ENCODE measurements at places on chromosomes 5 and 9.

- DNase-seq: no peak
Observed at GRCh38 chr9:1173211-1173610, 123.1 kb downstream of the DMRT2 start.

- no peak for DNase-seq
Observed at GRCh38 chr5:149320791-149321330, 24.4 kb upstream of the GRPEL2 start.

GRCh38 chr9:81456431-81457006 lies 232.8 kb downstream of the TLE1 start:
- no peak for DNase-seq

DNA sequence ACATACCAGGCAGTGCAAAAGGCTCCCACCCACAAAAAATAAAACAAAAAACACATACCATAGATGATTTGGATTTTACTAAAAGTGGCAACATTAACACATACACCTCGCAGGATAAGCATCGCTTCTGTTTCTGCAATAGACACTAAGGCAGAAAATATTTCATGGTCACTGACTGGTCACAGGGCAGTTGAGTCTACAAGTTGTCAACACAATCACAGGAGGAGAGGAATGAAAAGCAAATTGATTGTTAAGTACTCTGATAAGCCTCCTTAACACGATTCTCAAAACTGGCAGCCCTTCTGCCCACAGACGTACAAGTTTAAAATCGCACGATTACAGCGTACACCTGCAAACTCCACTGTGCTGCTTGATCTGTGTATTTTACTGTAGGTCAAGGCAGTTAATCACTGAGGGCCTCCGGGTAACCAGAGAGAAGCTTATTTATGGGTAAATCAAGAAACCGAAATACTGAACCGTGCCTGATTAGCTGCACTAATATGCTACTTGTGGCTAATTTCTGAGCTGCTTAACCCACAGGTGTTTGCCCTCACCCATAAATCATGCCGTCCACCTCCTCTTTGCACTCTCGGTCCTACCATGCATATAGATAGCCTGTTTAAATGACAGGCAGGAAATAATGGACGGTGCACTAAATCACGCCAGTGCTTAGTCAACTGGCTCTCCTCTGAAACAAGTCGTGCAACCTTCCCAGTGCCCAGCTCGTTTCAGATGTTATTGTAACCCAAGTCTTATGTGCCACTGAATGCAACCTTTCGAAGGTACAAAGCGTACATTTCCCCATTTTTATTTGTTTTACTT lies 659.4 kb upstream of the ADAMTS16 start:
- DNase-seq: no peak

DNA sequence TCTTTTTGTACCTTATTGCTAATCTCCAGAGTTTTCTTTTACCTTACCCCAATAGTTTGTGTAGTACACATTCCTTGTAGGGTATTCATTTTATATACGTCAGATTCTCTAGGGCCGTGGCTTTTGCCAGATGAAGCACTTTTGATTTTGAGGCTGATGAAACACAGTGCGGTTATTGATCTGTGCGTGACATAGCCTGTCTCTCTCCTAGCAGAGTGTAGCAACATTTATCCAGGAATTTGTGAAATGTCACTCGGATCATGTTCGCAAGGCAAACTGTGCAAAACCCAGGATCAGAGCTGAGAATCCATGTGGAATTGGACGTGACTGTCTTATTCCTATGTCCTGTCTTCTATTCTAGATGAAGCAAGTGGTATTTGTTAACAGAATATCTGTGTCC lies 142.0 kb upstream of the SH3GL2 start:
- DNase-seq: no peak

GRCh38 chr5:9691261-9691660 lies 61.1 kb upstream of the TAS2R1 start:
- DNase-seq: no peak

GRCh38 chr5:11293523-11293922 lies 532.5 kb upstream of the DAP start:
- no peak for DNase-seq

DNA sequence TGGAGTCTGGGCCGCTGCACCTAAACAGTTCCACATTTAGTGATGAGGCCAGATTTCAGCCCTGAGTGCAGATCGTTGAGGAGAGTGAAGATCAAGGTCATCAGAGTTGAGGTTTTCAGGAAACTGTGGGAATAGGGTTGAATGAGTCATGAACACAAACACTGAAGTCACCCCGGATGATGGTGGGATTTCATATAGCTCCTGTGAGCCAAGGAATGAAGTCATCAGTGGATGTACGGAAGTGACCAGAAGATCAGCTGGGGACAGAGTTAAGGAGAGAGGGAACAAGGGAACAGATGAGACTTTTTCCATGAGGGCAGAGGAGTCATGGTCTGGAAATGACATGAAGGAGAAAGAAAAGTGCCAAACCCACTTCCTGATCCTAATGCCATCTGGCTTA lies 36.5 kb downstream of the PALM2AKAP2 start:
- no peak for DNase-seq
